ENCODE measurements at places on chromosomes 7 and 10.
A peak's percentile ranks its signal among the peaks of the same experiment; 100 is the strongest.

DNA sequence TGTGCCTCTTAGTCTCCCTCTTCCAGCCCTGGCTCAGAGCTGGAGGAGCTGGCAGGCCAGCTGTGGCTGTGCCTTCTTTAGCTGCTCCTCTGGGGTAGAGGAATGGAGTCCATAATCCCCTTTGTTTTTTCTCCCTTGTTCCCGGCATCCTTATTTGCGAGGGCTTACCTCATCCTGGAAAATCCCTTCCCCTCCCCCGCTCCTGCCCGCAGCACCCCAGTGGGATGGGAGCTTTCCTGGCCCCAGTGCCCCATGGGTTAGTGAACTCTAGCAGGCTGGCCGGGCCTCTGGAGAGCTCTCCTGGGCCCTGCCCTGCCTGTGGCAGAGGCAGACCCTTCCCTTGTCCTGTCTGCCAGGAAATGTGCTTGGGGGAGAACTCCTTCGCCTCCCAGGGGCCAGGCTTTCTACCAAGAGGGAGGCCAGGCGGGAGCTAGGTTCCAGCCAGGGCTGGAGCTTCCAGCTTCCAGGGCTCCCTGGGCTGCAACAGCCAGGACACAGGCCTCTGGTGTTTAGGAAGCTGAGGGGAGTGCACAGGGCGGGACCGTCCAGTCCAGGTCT, 16.5 kb upstream of the TRIM8 start:
- no peak for DNase-seq

- no peak for DNase-seq
Observed at GRCh38 chr7:128947854-128948253, 10.1 kb downstream of the IRF5 start.

DNA sequence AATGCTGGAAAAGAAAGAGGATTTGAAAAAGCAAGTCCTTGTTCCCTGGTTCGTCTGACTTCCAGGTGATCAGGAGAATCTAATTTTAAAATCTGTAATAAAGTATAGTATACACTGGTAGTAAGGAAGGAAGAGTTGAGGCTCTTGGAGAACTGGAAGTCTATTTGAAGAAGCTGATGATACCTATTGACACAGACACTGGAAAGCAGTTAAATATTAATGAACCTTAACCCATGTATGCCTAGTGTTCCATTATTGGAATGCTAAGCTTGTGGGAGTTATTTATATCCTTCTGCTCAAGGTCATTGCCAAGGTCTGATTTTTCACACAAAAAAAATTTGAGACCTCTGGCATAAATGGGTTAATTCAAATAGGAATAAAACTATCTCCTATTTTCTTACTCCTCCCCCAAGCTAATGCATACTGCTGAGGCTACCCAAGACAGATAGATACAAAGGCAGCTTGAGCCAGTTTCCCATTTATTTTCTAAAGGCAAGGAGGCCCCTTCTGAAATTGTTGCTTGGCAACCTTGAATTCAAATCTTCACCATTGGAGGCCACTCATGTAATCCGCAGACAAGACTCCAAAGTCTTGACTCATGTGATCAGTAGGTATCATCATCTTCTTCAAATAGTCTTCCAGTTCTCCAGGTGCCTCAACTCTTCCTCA, 110.2 kb downstream of the FZD1 start:
- DNase-seq, result no peak

- DNase-seq, result no peak
Observed at GRCh38 chr7:92375013-92375412, 72.3 kb upstream of the GATAD1 start.

DNA sequence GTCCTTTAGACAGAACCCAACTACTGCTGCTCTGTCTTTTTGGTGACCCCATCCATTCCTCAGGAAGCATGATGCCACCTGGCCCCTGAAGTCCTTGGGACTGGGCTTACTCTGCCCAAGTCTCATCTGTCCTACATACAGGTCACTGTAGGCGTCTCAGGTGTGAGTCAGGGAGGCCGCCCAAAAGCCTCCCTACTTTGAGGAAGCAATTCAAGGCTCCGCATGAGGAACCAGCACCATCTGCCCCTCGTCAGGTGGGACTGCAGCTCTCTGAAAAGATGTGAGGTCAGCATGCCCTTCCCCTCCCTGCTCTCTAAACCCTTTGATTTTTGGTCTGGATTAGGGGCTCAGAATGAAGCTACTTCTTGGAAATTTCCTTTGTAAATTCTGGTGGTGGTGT, 354.8 kb downstream of the CXCL12 start:
- peak; percentile 21 for DNase-seq

- DNase-seq, result no peak
Observed at GRCh38 chr7:155378580-155378934, 79.4 kb upstream of the EN2 start.

DNA sequence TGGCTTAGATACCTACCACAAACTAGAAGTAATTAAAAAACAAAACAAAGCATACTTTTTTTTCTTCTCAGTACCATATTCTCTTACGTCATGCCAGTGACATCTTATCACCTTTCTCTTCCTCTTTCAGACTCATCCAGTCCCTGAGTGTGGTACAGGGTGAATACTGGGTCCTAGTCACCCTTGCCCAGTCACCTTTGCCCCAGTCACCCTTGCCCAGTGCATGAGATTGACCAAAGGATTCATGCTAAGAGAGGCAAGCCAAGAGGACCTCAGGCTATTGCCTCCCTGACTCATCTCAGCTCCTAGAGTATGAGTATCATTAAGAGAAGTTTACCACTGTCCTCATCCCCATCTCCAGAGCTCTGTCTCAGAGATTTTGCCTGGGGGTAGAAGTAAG, 10.0 kb upstream of the TSPAN12 start:
- no peak for DNase-seq

GRCh38 chr10:73908853-73909539, 1.9 kb upstream of the PLAU start:
- DNase-seq, result peak; percentile 38

DNA sequence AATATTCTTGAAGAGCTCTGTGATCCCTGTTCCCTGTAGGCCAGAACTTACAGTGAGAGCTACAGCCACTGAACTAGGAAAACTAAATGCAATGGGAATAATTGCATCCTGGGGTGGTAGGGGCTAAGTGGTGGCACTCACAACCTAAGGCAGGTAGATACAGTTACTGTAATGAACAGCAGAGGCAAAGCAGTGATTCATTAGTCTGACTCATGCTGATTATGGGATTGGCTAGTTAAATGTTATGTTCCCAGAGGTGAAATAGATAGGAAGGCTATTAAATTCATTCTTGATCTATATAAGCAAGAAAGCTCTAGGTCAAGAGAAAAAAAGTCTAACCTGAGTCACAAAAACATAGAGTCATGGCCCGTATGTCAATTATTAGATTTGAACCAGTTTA, 173.1 kb upstream of the MALRD1 start:
- DNase-seq, result no peak

GRCh38 chr7:130945411-130945811, 211.4 kb upstream of the KLF14 start:
- no peak for DNase-seq

- DNase-seq, result no peak
Observed at GRCh38 chr7:52254396-52255010, 780.9 kb upstream of the POM121L12 start.

DNA sequence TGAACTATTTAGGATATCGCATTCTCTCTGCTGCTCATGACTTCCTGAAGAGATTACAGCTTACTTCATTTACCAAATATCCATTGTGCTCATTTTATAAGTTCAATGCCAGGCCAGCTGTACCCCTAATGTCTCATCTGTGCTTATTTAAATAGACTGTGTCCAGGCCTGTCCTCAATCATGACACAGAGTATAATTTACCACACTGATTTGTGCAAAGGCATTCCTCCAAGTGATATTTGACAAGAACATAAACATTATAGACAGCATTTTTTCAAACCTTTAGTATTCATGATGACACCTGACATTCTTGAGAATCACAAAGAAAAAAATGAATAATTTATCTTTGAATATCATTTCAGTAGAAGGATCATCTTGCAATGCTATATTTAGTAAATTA, 260.1 kb upstream of the SEMA3D start:
- no peak for DNase-seq

DNA sequence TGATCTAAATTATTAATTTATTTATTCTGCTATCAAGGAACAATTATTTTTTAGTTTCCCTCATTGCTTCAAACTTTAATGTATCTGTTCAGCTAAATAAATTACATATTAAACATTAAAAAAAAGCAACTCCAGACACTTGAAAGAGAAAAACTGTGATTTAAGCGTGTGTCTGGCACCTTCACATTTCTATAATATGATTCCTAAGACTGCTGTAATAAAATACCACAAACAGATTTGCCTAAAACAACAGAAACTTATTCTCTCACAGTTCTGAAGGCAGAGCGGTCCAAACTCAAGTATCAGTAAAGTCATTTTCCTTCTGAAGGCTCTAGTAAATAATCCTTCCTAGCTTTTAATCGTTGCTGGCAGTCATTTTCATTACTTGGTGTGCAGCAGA, 580.4 kb upstream of the KCND2 start:
- DNase-seq, result no peak

DNA sequence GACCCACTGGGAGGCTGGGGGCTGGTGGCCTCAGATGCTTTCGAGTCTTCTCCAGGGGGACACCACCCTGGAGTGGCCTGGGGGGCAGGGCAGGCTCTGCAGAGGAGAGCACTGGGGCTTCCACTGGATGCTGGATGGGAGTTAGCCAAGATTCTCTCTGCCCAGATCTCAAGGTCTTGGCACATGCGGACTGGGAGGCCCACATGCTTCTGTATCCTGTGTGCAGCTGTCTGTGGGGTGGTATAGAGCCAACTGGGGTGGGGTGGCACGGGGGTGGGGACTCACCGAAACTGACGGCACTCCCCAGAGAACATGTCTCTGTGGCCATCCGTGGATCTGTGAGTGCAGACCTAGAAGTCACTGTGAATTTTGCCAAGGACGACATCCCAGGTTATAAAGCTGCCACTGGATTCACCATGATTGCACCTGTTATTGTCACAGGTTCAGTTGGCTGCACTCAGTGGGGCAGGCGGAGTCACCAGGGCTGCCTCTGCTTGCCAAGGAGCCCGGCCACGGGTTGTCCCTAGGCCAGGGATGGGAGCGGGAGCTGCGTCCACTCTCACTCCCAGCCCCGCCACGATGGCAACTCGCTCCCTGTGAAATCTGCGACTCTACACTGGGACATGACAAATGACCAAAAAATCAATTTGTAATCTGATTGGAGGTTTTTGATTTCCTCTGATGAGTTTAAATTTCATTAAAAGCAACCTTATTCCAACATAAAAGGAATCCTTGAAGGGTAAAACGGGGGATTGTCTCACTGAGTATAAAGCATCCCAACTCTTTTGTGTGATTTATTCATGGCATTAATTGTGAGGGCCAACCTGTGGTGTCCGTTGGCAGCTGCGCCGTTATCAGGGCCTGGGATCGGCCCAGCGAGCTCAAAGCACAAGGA, 131.3 kb downstream of the EBF3 start:
- DNase-seq, result no peak
